Suppressor macrophage treated with lipopolysaccharide for 4 hours (primary cell): ENCODE measurements at places on chromosomes 1 and 21.

DNA sequence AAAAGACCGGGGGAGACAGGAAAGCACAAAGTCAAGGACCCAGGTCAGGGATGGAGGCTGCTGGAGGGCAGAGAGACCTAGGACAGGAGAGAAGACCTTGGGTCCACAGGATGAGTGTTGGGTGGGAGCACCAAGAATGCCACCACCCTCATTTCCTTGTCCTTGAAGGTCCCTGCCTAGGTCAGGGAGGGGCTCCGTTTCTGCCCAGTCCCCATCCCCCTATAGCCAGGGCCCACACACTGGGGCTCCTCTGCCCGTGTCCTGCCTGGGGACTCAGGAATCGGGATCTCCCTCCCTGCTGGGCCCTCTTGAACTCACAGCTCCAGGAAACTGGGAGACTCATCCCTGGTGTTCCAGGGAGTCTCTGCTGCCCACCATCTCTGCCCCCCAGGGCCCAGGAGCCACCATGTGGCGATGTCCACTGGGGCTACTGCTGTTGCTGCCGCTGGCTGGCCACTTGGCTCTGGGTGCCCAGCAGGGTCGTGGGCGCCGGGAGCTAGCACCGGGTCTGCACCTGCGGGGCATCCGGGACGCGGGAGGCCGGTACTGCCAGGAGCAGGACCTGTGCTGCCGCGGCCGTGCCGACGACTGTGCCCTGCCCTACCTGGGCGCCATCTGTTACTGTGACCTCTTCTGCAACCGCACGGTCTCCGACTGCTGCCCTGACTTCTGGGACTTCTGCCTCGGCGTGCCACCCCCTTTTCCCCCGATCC, 584 bp downstream of the TINAGL1 start:
- DNase-seq, result no peak

DNA sequence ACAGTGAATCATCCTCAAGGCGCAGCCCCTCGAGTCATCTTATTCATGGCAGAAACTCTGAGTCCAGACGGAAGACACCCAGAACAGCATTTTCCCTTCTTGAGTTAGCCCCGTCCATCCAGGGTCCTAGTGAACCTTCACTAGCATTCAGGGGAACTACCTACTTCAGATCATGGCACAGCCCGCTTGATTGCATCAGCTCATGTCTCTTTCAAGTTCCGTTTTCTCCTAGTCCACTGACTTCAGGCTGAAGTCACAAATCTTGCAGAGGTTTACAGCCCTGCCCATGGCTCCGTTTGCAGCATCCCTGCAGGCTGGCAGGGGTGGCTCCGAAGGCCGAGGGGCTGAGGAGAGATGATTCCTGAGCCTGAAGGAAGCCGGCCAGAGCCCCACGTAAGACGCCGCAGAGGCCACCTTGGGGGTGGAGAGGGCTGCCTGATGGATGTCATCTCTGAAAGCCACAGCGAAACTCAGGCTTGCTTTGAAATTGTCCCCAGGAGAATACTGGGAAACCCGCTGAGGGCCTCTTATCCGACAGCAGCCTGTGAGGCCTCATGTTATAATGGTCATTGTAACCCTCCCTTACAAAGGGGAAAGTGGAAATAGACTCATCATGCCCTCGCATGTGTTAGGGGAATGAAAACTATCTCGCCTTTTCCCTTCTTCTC, 310.2 kb upstream of the AJAP1 start:
- DNase-seq, result no peak

- no peak for DNase-seq
Measured at GRCh38 chr1:212228076-212228475, 57.1 kb upstream of the PPP2R5A start.

- DNase-seq, result no peak
Measured at GRCh38 chr1:109531380-109531779, 8.3 kb upstream of the GPR61 start.

DNA sequence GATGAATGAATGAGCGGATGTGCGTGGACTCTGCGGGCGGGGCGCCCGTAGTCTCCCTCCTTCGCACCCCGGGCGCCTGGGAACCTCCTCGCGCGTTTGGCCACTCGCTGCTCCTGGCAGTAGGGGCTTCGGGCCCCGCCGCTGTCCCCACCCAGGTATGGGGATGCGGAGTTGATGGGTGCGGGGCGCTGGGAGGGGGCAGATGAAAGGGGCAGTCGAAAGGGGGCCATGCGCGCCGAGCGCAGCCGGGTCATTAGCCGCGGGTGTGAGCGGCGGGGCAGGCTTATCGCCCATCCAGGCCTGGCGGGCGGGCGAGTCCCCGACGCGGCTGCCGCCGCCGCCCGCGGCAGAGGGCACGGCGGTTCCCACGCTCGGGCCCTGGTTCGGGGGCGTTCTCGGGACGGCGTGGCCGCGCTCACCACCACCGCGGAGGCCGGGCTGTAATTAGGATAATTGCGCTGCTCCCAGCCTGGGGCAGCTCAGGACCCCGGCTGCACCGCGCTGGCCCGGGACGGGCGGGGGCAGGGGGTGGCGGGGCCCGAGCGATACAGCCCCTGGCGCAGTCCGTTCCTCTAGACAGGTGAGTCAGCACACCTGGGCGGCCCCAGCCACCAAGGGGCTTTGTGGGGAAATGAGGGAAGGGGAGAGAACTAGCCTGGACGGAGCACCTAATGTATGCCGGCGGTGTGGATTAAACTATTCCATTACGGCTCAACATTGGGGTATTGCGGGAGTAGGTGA, 22.1 kb upstream of the CITED4 start:
- DNase-seq, result no peak
